ENCODE measurements at places on chromosomes 11 and 22. TPM values are rescaled to one million over a fixed set of nuclear protein-coding genes. Genes with fewer than 3 reads are reported as not detected.

Gene ISX
- total RNA-seq, result not detected

DNA sequence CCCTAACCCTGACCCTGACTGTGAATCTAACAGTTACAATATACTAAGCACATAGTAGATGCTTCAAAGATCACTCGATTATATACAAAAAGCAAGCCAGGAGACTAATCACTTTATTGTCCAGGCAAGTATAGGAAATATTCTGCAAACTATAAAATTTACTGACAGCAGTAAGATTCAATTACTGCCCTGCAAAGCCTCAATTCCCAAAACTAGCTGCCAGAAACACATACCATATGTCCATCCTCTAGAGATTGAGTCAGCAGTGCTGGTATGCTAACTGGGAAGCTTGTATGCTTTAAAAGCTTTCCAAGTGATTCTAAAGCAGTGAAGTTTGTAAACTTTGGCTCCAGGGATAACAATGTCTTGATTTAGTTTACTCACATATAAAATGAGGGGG, 26.1 kb downstream of the CSTF3 start:
- no peak for DNase-seq

- no peak for DNase-seq
These were observed 24.2 kb downstream of the PARVG start for GRCh38 chr22:44204739-44205515.

DNA sequence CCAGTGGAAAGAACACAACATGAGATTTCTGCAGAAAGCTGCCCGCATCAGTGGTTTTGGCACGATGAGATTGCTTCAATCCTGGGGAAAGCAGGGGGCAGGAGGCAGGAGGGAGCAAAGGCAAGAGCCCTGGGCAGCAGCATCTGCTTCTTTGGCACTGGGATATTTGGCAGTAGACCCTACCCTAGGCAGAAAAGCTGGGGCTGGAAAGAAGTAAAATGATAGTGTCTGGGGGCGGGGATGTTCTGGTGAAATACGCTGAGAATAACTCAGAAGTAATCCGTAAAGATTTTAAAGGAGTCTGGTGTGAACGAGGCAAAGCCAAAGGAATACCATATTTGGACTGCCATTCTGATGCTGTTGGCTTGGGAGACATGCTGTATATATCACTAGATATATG, 62.0 kb downstream of the FAM76B start:
- DNase-seq, result no peak

DNA sequence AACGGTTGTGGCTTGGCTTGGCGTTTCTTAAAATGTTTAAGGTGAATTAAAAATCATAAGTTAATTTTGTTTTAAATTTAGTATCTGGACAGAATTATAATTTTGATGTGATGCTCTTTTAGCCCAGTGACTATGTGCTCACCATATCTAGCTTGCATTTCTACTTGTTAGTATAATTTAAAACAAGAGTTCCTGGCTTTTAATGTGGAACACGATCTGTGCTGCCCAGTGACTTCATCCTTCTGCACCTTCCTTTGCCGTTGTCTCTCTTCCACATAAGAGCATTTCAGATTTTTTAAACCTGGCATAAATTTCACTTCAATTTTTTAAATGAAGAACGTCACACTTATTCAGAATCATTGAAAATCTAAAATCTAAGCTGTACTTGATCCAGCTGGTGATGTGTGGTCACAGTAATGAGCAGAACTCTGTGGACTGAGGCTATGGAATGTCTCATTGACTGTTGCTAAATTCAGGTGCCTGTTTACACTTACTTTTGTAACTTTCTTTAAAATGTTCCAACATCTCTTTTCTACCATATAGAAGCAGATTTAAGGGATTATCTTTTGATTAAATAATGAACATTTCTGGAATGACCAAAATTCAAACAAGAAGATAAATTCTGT, 75.4 kb upstream of the ADSL start:
- DNase-seq, result no peak

DNA sequence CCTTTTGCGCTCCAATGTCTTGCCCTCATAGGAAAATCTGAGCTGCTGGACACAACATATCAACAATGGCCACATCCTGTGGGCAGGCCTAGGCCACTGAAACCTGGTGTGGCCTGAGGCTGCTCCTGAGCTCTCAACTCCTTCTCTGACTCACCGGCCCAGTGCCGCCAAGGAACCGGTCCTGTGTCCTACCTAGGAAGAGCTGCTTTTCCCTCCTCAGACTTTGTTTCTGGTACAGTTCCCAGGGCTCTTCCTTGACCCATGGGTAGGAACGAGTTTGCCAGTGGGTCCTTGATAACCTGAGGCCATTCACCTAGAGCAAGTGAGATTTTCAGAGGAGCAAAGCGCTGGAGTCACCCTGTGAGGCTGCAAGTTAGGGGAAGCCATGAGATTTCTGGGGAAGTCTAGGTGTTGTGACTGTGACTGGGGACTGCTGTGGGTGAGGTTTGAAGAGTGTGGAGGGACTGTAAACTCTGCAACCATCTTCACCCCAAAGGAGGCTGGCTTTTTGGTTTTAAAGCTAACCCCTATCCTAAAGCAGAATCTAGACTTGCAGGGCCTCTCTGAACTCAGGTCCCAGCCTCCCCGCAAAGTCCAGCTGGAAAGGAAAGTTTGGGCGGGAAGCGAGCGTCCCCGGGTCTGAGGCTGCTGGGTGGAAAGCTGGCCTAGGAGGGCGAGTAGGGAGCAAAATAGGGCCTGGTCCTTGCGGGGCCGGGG, 12.0 kb upstream of the PAX6 start:
- DNase-seq, result no peak

- no peak for DNase-seq
These were observed at the start of gene P2RX6 for GRCh38 chr22:21014726-21015465. P2RX6 (plus strand) TSS chr22:21015165; CDS start chr22:21015175, 10 bp downstream.

DNA sequence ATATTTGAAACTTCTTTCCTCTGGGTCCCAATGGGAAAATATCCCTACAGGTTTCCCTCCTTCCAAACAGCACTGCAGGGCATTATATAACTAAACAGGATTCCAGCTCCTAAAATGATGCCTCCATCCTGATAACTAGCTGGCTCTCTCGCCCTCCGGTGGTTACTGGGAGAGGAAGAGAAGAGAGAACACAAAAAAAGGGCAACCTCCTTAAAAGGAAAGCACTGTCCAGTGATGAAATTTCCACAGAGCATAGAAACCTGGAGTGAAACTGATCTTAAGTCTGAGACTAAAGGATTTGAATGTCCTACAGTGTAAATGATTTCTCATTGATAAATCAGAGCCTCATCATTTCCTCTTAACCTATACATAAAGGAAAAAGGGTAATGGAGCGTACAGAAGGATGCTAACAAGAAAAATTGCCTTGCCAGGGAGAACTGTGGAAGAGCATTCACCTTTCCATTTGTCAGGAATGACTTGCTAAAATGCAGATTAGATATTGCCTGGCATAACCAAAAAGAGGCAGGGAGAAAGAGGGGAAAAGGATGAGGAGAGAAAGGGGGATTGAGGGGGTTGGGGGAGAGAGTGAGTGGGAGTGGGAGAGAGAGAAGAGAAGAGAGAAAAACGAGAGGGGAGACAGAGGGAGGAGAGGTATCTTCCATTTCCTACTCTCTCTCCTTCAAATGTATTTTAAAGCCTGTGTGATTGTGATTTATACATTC, 121.3 kb downstream of the APOL5 start:
- peak; percentile 64 for DNase-seq

Gene SMC1B
- 0.06 TPM for total RNA-seq

Gene KREMEN1
- 52.3 TPM for total RNA-seq

Gene KRTAP5-11
- not detected for total RNA-seq

Gene MMP8
- total RNA-seq, result not detected

Gene OR52E5
- total RNA-seq, result not detected

Gene ANO1
- total RNA-seq, result 3.8 TPM

Gene APOBEC3B
- 2.4 TPM for total RNA-seq

DNA sequence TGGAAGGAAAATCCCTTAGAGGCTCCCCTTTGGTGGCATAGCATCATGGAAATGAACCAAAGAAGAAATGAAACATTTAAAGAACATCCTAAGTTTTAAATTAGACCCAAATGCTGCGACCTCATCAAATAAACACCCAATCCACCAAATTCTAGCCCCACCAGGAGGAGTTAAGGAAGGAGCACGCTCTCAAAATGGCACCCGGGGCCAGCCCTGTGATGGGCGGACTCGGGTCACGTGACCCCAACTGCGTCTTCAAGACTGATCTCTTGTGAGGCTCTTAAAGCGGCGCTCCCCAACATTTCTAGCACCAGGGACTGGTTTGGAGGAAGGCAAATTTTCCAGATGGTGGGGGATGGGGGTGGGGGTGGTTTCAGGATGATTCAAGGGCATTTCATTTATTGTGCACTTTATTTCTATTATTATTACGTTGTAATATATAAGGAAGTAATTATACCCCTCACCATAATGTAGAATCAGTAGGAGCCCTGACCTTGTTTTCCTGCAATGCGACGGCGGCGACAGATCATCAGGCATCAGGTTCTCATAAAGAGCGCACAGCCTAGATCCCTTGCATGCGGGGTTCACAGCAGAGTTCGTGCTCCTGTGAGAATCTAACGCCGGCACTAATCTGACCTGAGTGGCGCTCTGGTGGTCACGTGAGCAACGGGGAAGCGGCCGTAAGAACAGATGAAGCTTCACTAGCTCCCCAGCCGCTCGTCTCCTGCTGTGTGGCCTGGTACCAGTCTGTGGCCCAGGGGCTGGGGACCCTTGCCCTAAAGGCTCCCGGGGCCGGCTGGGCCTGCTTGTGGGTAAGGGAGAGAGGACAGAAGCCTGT, 90.6 kb upstream of the SLC22A12 start:
- no peak for DNase-seq

GRCh38 chr22:49440931-49441330, 386.7 kb downstream of the BRD1 start:
- DNase-seq, result no peak

DNA sequence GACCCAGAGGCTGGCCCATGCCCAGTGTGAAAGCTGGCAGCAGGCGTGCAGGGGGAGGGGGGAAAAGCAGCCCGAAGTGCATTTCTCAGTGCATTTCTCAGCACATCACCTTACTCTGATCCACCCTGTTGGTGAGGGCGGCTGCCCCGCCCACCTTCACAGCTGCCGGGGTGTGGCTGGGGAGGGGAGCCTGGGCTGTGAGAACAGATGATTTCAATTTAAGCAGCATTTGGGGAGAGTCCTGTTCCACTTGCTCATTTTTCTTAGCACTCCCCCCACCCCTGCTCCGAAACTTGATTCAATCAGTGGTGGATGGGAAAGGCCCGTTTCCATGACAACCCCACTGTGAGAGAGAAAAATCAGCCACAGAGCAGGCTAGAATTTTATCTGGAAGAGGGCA, 84.8 kb downstream of the SNX19 start:
- DNase-seq, result no peak

Gene YAP1
- 113 TPM for total RNA-seq
